ENCODE measurements at places on chromosomes 2 and 18.

GRCh38 chr18:74533666-74534065, 634 bp upstream of the CNDP1 start:
- 0 out of 2 replicates have a peak, but pooled peaks cover 4% of the 10 kb centered on the region for H3K4me1 ChIP-seq
- H3K36me3 ChIP-seq: no peaks in the 10 kb centered on the region
- no peaks in the 10 kb centered on the region for H3K27me3 ChIP-seq
- no peak overlapping the region for H3K4me3 ChIP-seq
- DNase-seq: no peak
- no peak overlapping the region for H3K27ac ChIP-seq

DNA sequence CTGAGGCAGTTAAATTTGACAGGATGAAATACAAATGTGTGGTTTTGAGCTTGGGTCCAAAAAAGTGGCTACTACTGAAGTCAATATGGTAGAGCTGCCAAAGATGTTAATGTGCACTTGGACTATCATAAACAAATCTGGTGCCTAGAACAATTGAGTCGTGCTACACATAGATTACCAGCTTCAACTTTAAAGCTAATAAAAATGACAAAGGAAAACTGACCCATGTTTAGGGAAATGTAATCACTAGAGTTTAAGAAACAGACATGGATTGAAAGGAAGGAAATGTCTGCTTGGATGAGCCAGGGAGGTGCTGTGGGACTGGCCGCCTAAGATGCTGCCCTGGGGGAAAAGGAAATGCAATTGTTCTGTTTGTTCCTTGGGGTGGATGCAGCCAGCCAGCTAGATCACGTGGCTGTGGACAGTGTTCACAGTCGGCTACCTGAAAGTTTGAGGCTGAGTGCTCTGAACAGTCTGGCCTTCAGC, 36.6 kb downstream of the CYB5A start:
- H3K4me1 ChIP-seq: peaks cover 48% of the 10 kb centered on the region
- H3K27me3 ChIP-seq: no peaks in the 10 kb centered on the region
- peaks cover 62% of the 10 kb centered on the region for H3K36me3 ChIP-seq
- H3K27ac ChIP-seq: peak overlapping the region; percentile 55
- no peak for DNase-seq
- H3K4me3 ChIP-seq: no peak overlapping the region

GRCh38 chr2:67950919-67951318, 111.9 kb downstream of the C1D start:
- no peak overlapping the region for H3K4me3 ChIP-seq
- H3K4me1 ChIP-seq: peaks cover 4% of the 10 kb centered on the region
- H3K27ac ChIP-seq: no peak overlapping the region
- no peak for DNase-seq
- no peaks in the 10 kb centered on the region for H3K36me3 ChIP-seq
- peaks cover 6% of the 10 kb centered on the region for H3K27me3 ChIP-seq

DNA sequence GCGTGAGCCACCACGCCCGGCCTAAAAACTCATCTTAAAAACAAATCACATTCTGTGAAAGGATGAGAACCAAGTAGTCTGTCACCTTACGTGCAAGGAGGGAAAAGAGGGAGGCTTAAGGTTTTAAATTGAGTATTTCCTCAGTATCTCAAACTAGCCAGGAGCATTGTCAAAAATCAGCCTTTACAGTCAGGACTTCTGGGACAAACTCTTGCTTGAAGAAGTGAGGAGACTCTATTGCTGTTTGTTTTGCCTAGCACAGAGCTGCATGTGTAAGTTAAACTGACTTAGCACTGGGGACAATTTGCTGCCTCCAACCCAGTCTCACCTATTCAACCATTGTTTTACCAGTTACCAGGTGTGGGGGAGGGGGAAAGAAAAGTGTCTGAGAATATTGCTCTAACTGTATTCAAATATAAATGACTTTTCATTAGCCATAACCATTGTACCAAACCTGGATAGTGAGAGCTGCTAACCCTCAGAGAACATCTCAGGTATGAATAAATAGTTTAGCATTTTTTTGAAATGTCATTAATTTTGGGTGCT, 3.6 kb downstream of the INO80D start:
- no peak for DNase-seq
- H3K4me1 ChIP-seq: peaks cover 56% of the 10 kb centered on the region
- peak overlapping the region; percentile 97 for H3K27ac ChIP-seq
- H3K27me3 ChIP-seq: no peaks in the 10 kb centered on the region

GRCh38 chr2:151265991-151266390, 4.3 kb upstream of the RBM43 start:
- H3K4me1 ChIP-seq: peaks cover 35% of the 10 kb centered on the region
- no peak overlapping the region for H3K4me3 ChIP-seq
- 0 out of 2 replicates have a peak, but pooled peaks cover 4% of the 10 kb centered on the region for H3K36me3 ChIP-seq
- no peaks in the 10 kb centered on the region for H3K27me3 ChIP-seq
- DNase-seq: no peak

DNA sequence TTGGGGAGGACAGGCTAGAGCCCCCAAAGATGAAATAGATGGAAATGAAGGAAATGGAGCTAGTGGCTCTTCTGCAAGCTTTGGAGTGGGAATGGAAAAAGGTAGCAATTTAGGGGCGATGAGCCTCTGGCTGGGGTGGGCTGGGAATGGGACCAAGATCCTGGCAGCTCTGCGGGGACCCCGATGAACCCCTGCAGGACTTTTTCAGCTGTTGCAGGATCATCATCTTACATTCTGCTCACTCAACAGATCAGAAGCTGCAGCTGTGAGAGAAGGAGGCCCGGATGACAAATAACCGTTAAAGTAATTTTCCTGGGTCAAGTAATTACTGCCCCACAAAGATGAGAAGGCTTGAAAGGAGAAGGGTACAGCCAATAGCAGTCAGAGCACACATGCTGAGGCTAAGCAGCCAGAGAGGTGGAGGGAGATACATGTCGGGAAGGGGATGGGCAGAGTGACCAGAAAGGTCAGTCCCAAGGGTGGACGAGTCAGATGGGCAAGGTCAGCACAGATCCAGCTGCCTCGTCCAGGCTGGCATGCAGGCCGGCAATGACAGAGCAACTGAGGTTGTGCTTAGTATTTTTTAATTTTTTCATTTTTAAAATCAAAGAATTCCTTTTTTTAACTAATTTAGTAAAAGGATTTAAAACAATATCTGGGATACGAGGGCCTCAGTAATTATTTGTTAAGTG, 245.0 kb upstream of the RAB6C start:
- no peak overlapping the region for H3K27ac ChIP-seq
- H3K4me1 ChIP-seq: peaks cover 4% of the 10 kb centered on the region
- DNase-seq: no peak
- no peaks in the 10 kb centered on the region for H3K27me3 ChIP-seq
- H3K4me3 ChIP-seq: no peak overlapping the region

DNA sequence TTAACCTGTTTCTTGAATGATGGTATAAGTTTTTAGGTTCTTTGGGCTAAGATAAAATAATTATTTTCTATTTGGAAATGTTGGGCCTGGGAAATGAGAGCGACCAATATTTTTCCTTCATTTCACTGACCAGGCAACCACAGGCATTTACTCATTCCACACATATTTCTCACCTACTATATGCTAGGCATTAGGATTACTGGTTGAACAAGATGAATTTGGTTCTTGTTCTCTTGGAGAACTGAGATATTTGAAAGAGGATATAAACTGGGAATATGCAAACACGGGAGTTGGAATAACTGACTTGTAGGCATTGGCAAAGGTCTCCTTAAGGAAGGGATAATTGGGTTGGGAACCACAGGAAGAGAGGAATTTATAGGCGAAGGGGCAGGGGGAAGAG, 3.9 kb upstream of the MYL1 start:
- H3K4me3 ChIP-seq: no peak overlapping the region
- no peaks in the 10 kb centered on the region for H3K36me3 ChIP-seq
- H3K27ac ChIP-seq: no peak overlapping the region
- no peak for DNase-seq
- H3K27me3 ChIP-seq: no peaks in the 10 kb centered on the region

- no peak overlapping the region for H3K4me3 ChIP-seq
- DNase-seq: no peak
- no peaks in the 10 kb centered on the region for H3K36me3 ChIP-seq
- no peaks in the 10 kb centered on the region for H3K27me3 ChIP-seq
- no peak overlapping the region for H3K27ac ChIP-seq
- H3K4me1 ChIP-seq: peaks cover 4% of the 10 kb centered on the region
Observed at GRCh38 chr2:28658369-28658768, 93.3 kb upstream of the PPP1CB start.

DNA sequence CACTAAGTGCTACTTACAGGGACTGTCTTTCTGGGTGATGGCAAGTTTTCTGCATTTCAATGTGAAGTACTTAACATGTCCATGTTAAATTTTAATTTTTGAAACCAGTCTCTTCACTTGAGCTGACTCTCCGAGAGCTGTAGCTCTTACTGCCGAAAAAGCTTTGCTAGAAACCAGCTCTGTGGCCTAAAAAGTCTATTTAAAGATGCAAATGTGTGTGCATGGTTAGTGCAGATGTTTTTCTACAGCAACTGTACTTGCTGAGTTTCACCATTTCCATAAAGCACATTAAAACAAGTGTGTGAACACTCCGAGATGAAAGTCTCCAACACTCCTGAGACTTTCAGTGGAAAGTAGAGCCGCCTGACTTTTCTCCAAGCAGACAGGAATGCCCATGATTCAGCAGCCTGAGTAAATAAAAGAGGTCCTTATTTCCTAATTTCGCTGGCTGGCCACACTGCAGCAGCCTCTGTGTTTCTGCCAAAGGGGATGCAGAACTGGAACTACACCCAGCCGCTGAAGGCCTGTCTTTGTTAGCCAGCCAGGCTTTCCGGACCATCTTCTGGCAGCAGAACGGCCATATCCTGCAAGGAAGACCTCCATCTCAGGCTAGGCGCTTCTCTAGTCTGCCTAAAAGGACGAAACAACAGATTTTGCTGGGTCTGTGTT, 121.2 kb downstream of the ZNF521 start:
- H3K36me3 ChIP-seq: peaks cover 15% of the 10 kb centered on the region
- peaks cover 19% of the 10 kb centered on the region for H3K4me1 ChIP-seq
- no peak for DNase-seq
- H3K27ac ChIP-seq: peak overlapping the region; percentile 76

GRCh38 chr2:138607746-138608145, 106.2 kb downstream of the SPOPL start:
- H3K27me3 ChIP-seq: no peaks in the 10 kb centered on the region
- no peaks in the 10 kb centered on the region for H3K36me3 ChIP-seq
- DNase-seq: no peak
- no peak overlapping the region for H3K27ac ChIP-seq

- H3K27me3 ChIP-seq: peaks cover 13% of the 10 kb centered on the region
- H3K36me3 ChIP-seq: no peaks in the 10 kb centered on the region
- DNase-seq: no peak
- no peak overlapping the region for H3K27ac ChIP-seq
- H3K4me1 ChIP-seq: peaks cover 34% of the 10 kb centered on the region
Observed at GRCh38 chr2:172425336-172425735, 2.0 kb upstream of the ITGA6 start.

All from WTC11 (cell line).